ENCODE measurements at places on chromosomes 3 and 15.
A peak's percentile ranks its signal among the peaks of the same experiment; 100 is the strongest.

GRCh38 chr3:186506857-186507256 is 37.3 kb downstream of the CRYGS start:
- H3K27me3 ChIP-seq, result no peaks in the 10 kb centered on the region
- DNase-seq, result no peak
- H3K4me3 ChIP-seq, result no peak overlapping the region

DNA sequence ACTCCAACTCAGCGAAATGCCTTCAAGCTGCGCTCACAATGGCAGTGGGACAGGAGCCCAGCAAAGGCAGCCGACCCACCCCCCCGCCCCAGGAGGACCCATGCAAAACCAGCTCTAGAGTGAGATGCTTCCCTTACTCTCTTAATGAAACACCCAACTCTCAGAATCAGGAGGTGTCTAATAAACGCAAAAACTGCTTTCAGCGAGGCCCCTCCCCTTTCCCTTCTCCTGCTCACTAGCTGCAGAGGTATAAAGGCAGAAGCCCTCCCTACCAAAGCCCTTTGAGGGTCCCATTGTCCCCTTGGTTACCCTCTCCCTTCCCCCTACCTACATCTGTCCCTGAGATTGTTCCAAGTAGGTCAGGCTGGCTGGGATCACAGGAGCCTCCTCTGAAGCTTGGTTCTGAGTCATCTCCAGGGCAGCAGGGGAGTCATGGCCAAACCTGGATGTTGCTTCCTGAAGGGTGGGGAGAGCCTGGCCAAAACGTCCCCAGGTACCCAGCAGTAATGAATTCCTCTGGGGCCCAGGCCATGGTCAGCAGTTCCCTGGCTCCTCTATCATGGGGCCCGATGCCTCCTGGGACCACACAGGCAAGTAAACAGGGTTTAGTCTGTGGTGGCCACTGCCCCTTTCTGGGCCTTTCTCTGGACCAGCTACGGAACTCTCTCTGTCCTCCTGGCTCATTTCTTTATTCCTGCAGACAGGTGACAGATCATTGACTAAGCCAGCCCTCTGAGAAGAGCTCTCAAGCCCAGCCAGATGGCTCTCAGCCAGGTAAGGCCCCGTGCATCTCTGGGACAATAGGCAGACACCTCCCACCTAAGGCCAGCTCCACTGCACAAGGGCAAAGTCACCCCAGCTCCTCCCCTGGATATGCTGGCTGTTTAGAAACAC is 8.6 kb downstream of the KLHL25 start:
- no peaks in the 10 kb centered on the region for H3K27me3 ChIP-seq
- peak; percentile 89 for DNase-seq
- H3K27ac ChIP-seq, result peak overlapping the region; percentile 88
- peak overlapping the region; percentile 16 for H3K4me3 ChIP-seq

DNA sequence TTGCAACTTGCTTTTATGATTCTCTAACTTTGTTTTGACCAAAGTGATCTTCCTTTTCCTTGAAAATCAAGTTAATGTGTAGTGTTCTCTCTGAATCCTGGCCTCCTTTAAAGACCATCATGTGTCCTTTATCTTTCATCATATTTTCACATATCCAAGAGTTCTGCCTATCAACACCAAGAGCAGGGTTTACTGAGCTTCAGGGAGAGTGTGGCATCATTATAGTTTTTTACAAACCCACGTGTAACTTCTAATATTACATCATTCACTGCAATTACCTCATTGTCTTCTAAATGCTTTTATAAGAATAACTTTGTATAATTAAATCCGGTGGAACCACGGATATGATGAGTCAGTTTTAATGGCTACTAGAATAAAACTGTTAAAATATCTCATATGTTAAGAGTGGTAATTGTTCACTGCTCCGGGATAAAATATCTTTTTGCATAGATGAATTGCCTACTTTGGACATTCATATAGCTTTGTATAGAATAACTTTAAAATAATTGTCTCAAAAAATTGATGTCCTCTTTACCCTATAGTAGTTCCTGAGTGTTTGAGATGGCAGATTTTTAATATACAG is 248.8 kb upstream of the GRM7 start:
- H3K4me3 ChIP-seq, result no peak overlapping the region
- H3K27me3 ChIP-seq, result no peaks in the 10 kb centered on the region
- H3K36me3 ChIP-seq, result no peaks in the 10 kb centered on the region

- DNase-seq, result no peak
- no peak overlapping the region for H3K4me3 ChIP-seq
- H3K27ac ChIP-seq, result peak overlapping the region; percentile 52
- no peaks in the 10 kb centered on the region for H3K4me1 ChIP-seq
- no peaks in the 10 kb centered on the region for H3K36me3 ChIP-seq
- H3K27me3 ChIP-seq, result no peaks in the 10 kb centered on the region
Measured at GRCh38 chr3:106728315-106729098, 648.7 kb upstream of the CCDC54 start.

Data from gastrocnemius medialis (tissue), 4 donors.